ENCODE measurements at places on chromosomes 7 and 10. TPM values are rescaled to one million over a fixed set of nuclear protein-coding genes. Genes with fewer than 3 reads are reported as not detected.

PPP1R3C gene
- not detected for polyA plus RNA-seq

DNA sequence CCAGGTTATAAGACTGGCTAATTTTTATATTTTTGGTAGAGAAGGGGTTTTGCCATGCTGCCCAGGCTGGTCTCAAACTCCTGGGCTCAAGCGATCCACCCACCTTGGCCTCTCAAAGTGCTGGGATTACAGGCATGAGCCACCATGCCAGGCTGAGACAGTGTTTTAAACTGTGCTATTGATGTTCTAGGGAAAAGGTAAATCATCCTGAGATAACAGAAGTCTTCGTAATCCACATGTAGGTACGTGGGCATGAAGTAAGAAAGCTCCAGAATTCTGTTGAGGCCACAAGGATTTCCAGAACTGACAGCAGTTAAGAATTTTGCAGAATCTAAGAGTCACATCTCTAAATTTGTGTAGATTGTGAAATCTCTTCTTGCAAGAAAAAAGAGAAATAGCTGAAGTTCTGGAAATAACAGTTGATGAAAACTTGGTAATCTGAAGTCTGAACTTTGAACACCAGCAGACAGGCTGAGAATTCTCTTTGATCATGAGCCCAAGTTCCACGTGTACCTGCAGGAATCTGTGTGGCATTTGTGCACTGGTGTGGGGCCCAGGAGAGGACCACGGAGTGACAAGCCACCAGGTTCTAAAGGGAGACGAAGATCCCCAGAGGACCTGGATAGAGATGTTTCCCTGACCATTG is 24.6 kb downstream of the C7orf33 start:
- no peak for DNase-seq

- DNase-seq = no peak
Measured at GRCh38 chr7:126608339-126608776, 644.4 kb downstream of the GRM8 start.

- no peak for DNase-seq
Measured at GRCh38 chr7:95871075-95871848, 98.9 kb downstream of the DYNC1I1 start.

SMKR1 gene
- 19.5 TPM for polyA plus RNA-seq

- no peak for DNase-seq
Measured at GRCh38 chr10:79063661-79064492, 4.9 kb upstream of the ZMIZ1 start.

DNA sequence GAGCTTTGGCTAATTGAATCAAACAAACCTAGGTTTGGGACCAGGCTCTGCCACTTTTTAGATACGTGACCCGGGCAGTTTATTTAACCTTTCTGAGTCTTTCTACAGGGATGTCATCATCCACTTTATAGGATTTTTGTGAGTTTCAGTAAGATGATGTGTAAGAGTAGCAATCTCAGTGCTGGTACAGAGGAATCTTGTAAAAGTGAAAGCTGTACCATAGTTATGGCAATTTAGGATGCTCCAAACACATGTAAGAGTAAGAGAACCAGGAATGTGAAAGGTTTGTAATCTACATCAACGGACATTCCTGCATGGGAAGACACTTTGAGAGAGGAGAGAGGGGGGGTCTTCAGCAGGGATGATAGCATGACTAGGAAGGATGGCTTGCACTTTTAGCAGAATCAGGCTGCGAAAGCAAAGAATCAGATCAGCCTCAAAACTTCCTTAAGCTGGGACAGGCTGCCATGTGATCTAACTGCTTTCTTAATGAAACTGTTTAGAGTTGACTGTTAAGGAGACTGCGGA is 968 bp downstream of the NOLC1 start:
- no peak for DNase-seq

CXCL12 gene
- not detected for polyA plus RNA-seq

GRCh38 chr7:33632840-33633525 is 272.4 kb upstream of the BMPER start:
- no peak for DNase-seq

DNA sequence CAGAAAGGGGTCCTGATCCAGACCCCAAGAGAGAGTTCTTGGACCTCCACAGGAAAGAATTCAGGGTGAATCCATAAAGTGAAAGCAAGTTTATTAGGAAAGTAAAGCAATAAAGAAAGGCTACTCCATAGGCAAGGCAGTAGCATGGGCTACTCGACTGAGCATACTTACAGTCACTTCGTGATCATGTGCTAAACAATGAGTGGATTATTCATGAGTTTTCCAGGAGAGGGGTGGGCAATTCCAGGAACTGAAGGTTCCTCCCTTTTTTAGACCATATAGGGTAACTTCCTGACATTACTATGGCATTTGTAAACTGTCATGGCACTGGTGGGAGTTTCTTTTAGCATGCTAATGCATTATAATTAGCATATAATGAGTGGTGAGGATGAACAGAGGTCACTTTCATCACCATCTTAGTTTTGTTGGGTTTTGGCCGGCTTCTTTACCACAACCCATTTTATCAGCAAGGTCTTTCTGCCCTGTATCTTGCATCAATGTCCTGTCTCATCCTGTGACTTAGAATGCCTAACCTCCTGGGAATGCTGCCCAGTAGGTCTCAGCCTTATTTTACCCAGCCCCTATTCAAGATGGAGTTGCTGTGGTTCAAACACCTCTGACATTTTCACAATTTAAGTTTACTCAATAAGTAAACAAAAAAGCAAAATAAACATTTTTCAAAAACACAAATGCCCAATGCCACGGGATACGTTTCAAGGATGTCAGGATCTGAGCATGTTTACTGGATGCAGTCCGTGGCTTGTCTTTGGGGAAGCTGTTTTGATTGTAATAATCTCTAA is 37.0 kb downstream of the ALOX5 start:
- DNase-seq = no peak

CCZ1B gene
- polyA plus RNA-seq = 35.5 TPM

TBC1D12 gene
- not detected for polyA plus RNA-seq

GRCh38 chr10:89053555-89053954 is 63.0 kb downstream of the FAS start:
- no peak for DNase-seq

DNA sequence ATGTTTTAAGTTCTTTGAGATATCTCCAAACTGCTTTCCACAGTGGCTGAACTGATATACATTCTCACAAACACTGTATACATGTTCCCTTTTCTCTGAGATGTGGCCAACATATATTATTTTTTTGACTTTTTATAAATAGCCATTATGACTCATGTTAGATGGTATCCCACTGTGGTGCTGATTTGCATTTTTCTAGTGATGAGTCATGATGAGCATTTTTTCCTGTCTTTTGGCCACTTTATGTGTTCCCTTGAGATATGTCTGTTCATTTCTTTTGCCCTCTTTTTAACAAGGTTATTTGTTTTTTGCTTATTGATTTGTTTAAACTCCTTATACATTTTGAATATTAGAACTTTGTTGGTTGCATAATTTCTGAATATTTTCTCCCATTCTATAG is 1055.1 kb downstream of the NXPH1 start:
- no peak for DNase-seq

DNA sequence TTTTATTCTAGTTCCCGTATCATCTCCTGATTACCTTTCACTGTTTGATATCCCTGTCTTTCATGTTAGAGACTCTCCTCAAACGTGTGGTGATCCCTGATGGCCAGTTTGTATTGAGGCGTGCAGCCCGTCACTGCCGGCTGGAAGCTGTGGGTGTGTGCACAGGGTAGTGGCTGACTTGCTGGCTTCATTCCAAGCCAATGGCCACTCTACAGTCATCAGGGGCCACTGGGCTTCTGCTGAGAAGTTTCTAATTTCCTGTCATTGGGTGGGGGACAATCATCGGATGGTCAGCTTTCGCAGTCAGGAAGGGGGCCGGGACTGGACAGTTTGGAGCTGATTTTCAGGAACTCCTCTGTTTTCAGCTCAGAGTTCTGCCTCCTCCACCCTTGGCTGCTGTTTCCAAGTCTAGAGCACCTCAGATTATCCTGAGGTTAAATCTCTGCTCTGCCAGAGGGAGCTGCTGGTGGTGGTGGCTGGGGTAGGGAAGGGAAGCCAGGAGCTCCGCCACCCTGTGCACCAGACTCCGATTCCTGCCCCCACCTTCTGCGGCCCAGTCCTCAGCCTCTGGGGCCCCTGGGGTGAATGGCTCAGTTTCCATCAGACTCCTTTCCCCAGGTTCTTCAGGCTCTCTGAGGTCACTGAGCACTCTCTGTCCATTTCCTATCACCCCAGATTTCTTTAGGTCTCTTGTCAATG is 34.9 kb downstream of the BAIAP2L1 start:
- DNase-seq = no peak
